ENCODE measurements at places on chromosomes 5 and 9.

- peak; percentile 53 for DNase-seq
Measured at GRCh38 chr5:94422812-94423211, 195.6 kb downstream of the KIAA0825 start.

- no peak for DNase-seq
Measured at GRCh38 chr5:4518903-4519672, 621.0 kb upstream of the ADAMTS16 start.

DNA sequence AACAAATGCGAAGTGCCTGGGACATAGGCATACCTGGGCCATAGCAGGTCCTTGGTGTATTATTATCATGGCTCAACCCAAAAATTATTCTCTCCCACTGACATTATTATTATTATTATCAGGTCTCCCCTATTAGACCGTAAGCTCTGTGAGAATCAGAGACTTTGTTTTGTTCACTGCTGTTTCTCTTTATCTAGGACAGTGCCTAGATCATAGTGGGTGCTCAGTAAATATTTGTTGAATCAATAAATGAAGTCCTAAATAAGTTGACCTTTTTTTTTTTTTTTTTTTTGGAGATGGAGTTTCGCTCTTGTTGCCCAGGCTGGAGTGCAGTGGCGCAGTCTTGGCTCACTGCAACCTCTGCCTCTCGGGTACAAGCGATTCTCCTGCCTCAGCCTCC lies 4.9 kb upstream of the TMEFF1 start:
- no peak for DNase-seq

DNA sequence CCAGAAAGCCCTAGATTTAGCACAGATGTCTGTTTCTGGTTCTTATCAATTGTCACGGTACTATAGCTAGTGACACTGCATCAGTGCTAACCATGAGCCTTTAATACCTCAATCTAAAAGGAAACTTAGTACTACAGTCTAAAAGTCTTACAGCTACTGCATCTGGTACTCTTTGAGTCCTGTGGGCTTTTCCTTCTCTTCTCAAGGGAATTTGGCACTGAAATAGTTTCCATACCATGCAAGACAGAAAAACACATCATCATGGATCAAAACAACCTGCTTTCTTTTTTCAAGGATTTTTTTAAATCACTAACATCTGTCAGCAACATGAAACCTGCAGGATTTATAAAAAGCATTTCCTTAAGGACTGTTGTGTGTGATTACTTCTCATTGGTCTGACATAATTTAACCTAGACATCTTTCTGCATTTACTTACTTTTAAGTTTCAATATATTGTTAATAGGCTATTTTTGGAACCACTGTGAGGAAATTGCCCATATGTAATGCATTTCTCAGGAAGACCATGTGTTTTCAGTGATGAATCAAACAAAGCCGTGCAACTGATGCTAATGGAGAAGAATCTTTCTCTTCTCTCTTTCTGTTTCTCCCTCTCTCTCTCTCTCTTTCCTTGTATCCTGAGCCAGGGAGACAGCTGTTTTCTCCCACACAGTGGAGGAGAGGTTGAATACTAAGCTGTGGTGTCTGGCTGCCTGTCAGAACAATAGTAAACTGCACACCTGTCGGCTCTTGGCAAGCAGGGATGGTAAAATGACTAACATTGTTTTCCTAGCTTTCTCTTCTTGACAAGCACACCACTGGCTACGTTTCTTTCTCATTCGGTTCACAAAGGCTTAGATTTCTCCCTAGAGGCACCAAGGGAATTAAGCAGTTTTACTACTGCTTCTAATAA lies 273.4 kb downstream of the CSNK1G3 start:
- no peak for DNase-seq

GRCh38 chr5:75558221-75558620 lies 46.5 kb downstream of the POLK start:
- no peak for DNase-seq

DNA sequence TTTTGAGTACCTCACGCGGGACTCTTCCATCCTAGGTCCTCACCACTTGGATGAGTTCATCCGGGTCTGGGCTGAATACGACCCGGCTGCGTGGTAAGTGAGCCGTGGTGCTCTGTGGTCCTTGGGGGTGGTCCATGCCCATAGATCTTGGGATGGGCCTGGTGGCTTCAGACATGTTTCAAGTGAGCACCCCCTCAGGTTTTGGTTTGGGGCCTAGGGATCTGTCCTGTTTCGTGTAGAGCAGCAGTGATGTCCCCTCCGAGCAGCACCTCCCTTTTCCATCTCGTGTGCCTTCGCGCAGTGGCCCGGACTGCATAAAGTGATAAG lies 218.9 kb downstream of the CACNA1B start:
- no peak for DNase-seq

DNA sequence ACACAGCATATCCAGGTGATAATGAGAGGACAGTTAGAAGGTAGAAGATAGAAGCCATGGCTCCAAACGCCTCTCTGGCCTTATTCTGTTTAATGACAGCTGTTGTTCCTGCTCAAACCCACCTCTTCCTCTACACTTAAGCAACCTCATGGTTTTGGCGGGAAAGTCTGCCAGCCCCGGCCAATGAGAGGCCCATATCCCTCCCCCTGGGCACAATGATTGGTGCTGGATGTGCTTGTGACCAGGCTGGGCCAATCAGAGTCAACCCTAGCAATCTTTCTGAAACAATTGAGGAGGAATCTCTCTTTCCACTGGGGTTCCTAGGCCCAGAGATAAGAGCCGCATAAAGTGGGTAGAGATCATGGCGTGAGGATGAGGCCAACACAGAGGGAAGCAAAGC lies 4.8 kb upstream of the GFI1B start:
- DNase-seq = peak; percentile 23

GRCh38 chr5:102153003-102153759 lies 142.9 kb downstream of the SLCO4C1 start:
- DNase-seq = peak; percentile 62

- DNase-seq = no peak
Measured at GRCh38 chr5:74124826-74125225, 498.8 kb downstream of the ARHGEF28 start.

DNA sequence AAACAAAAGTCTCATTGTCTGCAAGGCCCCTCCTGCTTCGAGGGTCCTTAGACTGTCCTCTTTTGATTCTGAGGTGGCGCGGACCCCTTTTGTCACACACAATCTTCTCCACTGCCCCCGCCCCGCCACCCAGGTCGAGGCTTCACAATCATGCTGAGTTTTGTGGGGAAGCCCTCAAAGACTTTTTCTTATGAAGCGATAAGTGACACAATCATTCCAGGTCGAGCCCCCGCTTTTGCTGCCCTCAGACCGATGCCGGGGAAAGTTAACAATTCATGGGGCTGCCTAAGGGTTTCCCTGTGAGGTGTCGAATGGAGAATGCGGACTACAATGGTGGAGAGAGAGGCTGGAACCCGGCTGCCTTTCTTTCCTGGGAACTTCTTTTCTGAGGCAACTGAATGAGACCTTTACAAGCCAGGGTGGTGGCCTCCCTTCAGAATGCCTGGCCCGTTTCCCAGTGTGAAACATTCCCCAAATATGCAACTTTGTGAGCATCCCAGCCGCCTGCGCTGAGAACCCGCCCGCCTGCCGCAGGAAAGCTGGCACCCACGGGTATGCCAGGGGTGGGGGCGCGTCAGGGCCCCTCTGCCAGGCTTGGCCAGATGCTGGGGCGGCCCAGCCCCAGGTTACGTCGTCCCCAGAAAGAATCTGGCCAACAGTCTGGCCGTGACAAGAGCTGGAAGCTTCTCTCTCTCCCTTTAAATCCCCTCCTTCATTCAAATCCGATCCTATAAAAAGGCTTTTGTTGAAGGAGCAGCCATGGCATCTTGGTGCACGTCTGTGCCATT lies 71.9 kb downstream of the MAP1B start:
- no peak for DNase-seq

DNA sequence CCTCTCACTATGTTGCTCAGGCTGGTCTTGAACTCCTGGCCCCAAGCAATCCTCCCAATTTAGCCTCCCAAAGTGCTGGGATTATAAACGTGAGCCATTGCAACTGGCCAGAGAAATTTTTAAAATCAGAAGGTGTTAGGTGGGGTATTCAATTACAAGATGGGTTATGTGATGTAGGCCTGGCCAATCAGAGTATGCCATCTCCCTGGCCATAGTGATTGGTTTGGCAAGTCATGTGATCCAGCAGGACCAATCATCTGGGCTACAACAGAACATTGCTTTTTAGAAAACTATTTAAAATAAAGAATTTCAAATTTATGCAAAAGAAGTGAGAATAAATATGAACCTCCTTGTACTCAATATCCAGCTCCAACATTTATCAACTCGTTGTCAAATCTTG lies 22.4 kb downstream of the NMRK1 start:
- no peak for DNase-seq

GRCh38 chr5:56319526-56320181 lies 86.5 kb upstream of the ANKRD55 start:
- peak; percentile 43 for DNase-seq

DNA sequence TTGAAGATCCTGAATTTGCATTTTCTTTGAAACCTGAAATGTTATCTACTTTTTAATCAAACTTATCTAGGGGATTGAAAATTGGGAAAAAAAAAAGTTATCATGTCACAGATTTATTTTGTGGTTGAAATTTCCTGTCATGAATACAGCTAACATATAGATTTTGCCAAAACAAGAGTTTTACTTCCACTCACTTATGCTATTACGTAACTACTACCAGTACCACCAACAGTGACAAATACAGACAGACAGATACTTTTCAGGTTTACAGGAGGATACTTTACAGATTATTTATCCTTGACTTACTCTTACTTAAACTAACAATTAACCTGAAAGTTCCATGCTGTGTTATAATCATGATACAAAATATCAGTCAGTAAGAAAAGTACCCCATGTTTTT lies 6.8 kb upstream of the MRPS30 start:
- no peak for DNase-seq

DNA sequence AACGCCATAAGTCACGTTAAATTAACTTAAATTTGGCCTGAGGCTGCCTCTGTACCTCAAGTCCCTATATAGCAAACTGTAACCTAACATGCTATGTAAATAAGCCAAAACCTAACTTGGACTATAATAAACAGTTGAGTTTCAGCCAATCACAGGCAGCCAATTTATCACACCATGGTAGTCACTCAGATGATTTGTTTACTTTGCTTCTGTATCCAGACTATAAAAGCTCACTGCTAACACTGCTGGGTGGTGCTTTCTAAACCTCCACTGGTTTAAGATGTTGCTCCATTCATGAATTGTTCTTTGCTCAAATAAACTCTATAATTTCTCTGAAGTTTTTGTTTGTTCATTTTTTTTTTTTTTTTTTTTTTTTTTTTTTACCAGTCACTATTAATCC lies 62.8 kb downstream of the TRPM3 start:
- DNase-seq = no peak

DNA sequence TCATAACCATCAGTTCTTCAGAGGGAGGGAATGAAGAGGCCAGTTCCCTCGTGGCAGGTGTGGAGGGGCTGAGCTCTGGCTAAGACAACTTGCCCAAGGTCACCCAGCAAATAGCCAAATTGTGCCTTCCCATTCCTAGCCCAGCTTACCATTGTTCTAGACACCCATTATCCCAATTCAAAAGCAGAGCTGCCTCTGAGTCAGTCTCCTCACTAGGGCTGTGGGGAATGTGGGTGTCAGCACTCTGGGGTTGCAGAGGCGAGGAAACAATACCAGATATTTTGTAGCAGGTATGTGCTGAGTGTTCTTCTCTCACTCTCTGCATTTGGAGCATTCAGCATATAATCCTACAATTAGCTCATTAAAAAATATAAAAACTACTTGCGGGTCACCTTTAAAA lies 270.8 kb downstream of the PSAT1 start:
- DNase-seq = no peak

GRCh38 chr5:54000011-54000410 lies 310.4 kb downstream of the ARL15 start:
- no peak for DNase-seq

GRCh38 chr9:136960212-136960937 lies 8.3 kb downstream of the LCN12 start:
- DNase-seq = no peak

DNA sequence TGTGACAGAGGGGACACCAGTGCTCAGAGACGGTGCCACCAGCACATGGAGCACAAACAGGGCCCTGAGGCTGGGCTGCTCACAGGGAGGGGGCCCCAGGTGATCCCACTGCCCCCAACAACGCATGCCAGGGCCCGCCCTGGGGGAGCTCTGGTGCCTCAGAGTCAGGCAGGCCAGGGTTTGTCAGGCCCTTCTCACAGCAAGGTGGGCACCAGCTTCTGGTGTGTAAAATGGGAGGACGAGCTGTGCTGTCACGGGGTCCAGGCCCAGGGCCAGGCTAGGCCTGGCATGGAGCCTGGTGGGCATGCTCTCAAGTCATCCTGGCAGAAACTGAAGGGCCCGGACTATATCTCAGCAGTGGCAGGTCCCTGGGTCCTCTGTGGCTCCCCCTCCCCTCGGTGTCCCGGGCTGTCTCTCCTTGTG lies 34.5 kb downstream of the PRRT1B start:
- no peak for DNase-seq

GRCh38 chr9:86009133-86009532 lies 68.2 kb downstream of the NAA35 start:
- no peak for DNase-seq

DNA sequence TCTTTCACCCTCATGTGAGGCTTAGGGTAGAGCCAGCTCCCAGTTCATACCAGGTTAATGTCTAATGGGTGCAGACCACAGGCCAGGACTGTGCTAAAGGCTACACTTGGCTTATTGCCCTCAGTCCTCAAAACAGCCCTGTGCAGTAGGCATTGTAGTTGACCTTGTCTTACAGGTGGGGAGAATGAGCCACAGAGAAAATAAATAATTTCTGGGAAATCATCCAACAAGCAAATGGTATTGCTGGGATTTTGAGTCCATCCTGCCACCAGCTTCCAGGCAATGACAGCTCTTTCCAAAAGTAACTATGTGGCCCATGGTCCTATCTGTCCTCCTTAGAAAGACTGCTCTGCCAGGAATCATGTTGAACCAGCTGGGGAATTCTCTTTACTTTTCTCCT lies 450.0 kb downstream of the GADD45G start:
- DNase-seq = no peak

DNA sequence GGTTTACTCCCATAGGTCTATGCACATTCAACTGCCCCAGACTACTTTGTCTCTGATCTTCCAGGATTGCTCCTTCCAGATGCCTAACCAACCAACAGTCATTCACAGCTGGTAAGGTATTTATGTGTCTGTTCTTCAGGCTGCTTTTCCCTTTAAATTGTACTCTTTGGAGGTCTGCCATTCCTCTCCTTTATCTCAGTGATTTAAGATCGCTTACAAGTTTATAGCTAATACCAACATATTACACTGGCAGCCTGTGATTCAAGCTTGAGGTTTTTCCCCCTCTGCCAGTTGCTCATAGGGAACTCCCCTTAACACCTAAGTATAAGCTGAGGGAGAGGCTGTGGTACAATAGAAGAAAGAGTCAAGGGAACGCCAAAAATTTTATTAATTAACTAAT lies 711.7 kb upstream of the EDIL3 start:
- no peak for DNase-seq

- no peak for DNase-seq
Measured at GRCh38 chr5:9059920-9060691, 485.8 kb downstream of the SEMA5A start.

DNA sequence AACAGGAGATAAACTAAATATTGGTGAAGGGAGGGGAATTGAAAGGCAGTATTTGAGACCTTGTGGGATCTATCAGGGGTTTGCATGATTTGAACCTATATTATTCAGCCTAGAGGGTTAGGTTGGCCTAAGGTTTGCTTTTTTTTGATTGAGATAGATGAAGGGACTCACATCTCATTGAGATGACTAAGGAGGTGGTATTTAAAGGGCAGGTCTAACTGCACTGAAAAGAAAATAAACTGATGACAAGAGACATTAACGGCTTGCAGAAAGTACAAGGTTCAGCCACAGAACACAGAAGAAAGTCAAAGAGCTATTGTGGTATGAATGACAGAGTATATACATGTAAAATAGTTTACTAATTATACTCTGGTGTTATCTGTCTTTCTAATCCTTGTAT lies 412.7 kb downstream of the CDH10 start:
- DNase-seq = no peak
